ENCODE measurements at places on chromosomes 12 and 14.

GRCh38 chr14:103758059-103758776 lies 42.6 kb downstream of the ZFYVE21 start:
- no peak for DNase-seq

- DNase-seq, result no peak
These were observed 297.0 kb downstream of the SSPN start for GRCh38 chr12:26492406-26492805.

DNA sequence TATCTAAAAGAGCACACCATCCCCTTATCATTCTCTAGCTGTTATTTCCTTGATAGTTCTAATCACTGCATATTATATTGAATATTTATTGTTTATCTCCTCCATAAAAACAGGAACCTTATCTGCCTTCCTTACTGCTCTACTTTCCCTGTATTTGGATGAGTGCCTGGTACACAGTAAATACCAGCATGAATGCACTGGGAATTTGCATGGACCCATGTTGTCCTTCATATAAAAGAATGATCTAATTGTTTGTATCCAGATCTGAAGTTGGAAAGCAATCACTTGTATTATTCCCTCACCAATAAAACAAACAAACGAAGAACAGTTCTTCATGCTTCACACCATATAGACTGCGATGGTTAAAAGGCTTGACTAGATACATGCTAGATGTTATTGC lies 15.3 kb upstream of the CNOT2 start:
- DNase-seq, result no peak

DNA sequence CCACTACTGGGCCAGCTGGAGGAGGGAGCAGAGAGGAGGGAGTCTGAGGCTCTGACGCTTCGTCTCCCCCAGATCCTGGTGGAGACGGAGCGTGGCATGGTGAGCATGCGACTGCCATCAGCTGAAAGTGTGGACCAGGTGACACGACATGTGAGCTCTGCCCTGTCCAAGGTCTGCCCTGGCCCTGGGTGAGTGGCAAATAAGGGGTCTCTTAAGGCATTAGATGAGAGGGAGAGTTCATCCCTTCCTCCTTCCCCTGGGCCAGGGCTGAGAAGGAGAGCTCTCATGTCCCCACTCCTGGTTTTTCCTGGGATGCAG lies 2.5 kb downstream of the CARMIL3 start:
- DNase-seq, result no peak

DNA sequence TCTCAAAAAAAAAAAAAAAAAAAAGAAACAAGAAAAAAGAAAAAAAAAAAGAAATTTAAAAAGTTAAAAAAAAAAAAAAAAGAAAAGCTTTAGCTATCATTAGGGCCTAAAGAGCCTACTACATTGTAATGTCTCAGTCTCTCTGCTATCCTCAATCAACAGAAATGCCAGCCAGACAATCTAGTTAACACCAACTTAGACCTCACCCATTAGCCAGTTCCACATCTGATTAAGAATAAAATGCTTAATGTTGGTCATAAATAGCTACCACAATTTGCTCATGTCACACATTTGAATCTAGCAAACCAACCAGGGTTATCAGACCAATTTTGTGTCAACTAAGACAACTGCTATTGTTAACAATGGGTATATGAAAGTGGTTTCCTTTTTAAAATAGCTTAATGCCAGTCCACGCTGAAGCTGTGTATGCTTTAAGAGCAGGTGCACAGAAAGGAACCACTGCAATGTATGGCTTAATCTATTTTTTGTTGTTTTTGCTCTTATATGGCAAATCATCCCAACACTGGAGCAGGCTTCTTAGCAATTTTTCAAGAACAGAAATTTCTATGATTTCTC lies 45.5 kb upstream of the SELPLG start:
- no peak for DNase-seq

DNA sequence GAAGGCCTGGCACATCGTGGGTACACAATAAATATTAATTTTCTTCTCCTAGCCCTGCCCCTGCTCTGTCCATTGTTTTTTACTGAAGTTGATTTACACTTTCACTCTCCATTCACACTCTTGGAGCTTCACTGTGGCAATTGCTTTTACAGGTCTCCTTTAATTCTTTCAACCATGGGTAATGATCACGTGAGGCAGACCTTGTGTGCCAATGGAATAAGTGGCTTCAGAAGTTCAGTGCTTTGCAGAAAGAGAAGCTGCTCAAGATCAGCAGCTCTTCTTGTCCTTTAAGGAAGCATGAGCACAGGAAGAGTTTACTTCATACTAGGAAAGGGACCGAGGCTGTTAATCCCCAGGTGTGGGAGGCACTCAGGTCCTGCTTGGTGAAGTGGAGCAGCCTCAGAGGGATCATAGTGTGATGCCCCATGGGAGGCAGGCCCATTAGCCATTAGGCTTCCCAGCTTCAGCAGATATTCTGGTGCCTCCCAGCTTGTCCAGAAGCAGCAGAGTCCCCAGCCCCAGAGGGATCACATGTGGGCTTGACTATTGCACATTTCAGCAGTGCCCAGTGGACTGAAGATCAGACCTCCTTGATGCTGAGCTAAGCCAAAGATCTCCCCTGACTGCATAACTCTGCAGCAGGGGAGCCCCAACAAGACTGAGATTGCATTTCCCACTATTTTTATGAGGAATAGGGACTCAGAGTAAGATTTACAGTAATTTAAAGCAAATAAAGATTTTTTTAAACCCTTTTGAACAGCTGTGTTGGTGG lies 5.0 kb upstream of the SLC35F4 start:
- no peak for DNase-seq

DNA sequence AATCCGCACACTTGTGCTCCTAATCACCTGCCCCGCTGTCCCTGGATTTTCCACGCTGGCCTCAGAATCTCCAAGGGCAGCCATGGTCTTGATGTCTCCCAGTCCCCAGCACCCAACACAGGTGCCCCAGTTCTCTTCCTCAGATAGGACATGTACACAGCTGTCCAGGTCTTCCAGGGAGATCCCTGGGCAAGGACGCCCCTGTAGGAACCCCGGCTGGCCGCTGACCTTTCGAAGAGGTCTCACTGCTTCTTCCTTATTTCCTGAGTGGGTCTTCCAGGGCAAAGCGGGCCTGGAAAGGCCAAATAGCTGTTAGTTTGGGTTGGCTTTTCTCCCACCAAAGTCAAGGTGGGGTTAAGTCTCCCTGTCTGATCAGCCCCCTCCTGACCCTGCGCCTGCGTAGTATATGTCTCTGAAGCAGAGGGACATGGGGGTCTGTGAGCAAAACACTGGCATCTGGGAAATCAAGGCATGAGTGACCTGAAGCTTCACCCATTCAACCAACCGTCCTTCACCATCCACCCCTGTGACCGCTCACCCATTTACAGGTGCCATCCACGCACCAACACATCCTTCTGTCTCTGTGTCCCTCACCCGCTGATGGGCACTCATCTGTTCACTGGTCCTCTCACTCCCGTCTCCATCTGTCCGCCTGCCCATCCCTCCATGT lies 4.6 kb downstream of the BEGAIN start:
- no peak for DNase-seq

GRCh38 chr14:100476012-100476822 lies 111.0 kb downstream of the BEGAIN start:
- peak; percentile 83 for DNase-seq

DNA sequence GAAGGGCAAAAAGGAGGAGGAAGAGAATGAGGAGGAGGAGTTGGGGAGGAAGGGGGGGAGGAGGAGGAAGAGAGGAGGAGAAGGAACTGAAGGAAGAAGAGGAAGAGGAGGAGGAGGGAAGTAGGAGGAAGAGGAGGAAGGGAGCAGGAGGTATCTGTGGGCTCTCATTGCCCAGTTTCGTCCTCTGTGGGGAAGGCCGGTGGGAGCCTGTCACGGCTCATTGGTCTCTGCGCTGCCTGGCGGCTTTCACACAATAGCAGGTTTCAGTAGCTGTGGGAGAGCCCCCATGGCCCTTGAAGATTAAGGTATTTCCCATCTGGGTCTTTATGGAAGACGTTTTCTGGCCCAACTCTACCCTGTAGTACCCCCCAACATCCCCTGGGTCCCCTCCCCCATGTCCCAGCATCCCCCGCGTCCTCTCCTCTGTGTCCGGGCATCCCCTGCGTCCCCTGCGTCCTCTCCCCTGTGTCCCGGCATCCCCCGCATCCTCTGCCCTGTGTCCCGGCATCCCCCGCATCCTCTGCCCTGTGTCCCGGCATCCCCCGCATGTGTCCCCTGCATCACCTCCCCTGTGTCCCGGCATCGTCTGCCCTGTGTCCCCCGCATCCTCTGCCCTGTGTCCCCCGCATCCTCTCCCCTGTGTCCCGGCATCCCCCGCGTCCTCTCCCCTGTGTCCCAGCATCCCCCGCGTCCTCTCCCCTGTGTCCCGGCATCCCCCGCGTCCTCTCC lies 278.2 kb upstream of the SFSWAP start:
- DNase-seq, result no peak

DNA sequence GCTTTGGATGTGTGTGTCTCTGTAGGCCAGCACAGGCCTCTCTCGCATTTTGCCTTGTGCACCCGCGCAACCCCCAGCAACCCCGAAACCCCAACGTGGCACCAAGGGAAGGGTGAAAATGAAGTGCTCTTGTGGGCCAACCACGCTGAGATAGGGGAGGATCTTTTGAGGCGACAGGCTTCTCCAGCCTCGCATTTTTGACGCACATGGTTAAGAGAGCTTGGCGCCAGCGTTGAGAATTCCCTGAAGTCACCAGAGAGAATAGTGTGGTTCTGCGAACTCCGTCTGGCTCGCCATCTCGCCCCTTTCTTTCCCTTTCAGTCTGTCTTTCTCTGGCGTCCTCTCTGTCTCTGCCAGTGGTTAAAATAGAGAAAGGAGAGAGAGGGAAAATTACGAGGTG lies 1.9 kb upstream of the TBX3 start:
- DNase-seq, result no peak

DNA sequence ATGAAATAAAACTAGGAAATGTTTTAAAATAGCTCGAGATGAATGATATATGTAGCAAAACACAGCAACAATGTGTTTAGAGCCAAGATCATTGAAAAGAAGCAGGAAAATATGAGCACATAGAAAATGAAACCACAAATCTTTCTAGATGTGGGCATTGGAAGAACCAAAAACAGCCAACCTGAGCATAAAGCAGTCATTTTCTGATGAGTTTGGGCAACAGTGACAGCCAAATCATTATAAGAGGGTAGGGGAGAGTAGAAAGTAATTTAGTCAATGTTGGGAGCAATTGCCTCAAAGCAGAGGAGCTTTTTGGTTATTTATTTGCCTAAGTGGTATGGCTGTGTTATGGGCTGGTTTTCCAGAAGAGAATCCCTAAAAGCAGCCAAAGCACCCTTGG lies 8.8 kb upstream of the BICDL1 start:
- DNase-seq, result no peak

GRCh38 chr12:65891987-65892481 lies 67.8 kb downstream of the HMGA2 start:
- DNase-seq, result peak; percentile 53

GRCh38 chr12:14240873-14241220 lies 124.6 kb upstream of the ATF7IP start:
- DNase-seq, result no peak

GRCh38 chr12:4082809-4083403 lies 190.7 kb upstream of the CCND2 start:
- DNase-seq, result no peak

DNA sequence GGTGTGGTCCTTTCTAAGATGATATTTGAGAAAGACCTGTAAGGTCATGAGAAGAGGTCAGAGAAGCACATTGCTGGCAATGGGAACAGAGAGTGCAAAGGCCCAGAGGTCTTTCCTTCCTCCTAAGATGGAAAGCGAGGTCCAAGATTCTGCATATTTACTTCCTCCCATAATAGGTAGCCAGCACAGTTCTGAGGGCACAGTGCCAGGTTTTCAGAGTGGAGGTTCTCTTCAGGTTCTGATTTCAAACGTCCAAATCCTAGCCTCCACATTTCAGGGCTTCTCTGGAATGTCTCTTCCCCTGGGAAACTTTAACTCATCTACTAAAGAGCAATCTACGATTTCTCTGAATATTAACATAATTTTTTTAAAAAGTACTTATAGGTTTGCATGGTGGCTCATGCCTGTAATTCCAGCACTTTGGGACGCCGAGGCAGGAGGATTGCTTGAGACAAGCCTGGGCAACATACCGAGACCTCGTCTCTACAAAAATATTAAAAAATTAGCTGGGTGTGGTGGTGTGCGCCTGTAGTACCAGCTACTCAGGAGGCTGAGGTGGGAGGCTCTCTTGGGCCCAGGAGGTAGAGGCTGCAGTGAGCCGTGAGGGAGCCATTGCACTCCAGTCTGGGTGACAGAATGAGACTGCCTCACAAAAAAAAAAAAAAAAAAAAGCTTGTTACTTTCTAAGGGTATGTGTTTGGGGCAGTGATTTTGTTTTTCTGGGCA lies 526 bp upstream of the MRPL42 start:
- no peak for DNase-seq

- DNase-seq, result peak; percentile 57
These were observed 40.5 kb upstream of the KCNA5 start for GRCh38 chr12:5003025-5003666.

GRCh38 chr14:69079747-69080146 lies 73.2 kb downstream of the DCAF5 start:
- no peak for DNase-seq

DNA sequence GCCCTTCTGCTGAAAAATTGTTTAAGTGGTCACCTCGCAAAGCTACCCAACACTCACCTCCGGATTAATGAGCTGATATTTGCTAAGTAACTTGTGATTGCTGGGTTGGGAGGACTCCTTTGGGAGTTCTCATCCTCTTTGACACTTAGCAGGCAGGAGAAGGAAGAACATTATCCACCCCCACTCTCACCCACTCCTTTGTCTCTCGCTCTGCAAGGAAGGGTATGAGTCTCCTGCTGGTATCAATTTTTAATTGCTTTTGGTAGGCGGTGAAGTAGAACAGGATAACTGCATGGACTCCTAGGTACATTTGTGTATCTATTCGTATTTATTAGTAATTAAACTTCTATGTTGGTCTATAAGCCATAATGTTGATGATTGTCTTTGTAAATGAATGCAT lies 6.9 kb upstream of the ABHD12B start:
- DNase-seq, result no peak

- DNase-seq, result no peak
These were observed 1214.9 kb downstream of the GALC start for GRCh38 chr14:86777963-86778602.

GRCh38 chr12:14403711-14404196 lies 38.3 kb downstream of the ATF7IP start:
- no peak for DNase-seq

- DNase-seq, result peak; percentile 89
These were observed 37.2 kb downstream of the RDH12 start for GRCh38 chr14:67738740-67739504.

DNA sequence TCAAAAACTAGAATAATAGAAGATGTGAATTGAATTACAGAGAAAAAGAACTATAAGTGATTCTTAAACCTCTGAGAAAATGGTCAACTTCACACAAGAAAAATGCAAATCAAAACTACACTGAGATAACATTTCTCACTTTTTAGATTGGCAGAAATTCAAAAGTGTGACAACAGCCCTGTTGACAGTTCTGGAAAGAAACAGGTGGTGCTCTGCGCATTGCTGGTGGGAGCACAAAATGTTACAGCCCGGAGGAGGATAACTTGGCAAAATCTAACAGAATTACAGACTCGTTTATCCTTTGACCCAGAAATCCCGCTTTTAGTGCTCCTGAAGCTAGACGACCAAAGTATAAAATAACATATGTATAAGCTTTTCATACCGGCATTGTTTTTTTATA lies 222.5 kb upstream of the CNTN1 start:
- no peak for DNase-seq

- DNase-seq, result no peak
These were observed 499 bp downstream of the MIPOL1 start for GRCh38 chr14:37198273-37198598.
